ENCODE measurements at places on chromosomes 11 and 22.

DNA sequence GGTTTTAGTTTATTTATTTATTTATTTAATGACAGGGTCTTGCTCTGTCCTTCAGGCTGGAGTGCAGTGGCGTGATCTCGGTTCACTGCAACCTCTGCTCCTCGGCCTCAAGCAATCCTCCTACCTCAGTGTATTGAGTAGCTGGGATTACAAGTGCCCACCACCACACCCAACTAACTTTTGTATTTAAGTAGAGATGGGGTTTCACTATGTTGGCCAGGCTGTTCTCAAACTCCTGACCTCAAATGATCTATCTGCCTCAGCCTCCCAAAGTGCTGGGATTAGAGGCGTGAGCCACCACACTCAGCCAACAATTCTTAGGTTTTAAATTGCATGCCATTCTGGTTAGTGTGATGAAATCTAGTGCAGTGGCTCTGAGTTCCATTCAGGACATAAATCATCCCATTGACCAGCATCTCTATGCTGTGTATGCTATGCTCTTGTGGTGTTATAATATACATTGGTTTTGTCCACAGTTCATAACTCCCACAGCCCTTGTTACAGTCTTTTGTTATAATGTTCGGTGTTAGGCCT lies 28.5 kb downstream of the ZNF280B start:
- no peak for DNase-seq

DNA sequence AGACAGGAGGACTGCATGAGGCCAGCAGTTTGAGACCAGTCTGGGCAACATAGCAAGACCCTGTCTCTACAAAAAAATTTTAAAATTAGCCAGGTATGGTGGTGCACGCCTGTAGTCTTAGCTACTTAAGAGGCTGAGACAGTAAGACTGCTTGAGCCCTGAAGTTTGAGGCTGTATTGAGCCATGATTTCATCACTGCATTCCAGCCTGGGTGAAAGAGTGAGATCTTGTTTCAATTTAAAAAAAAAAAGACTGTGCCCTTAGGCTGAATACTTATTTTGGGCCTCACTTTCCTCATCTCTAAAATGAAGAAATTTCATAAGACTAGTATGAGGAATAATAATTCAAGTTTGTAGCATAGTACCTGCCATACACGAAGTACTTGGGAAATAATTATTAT lies 6.9 kb downstream of the AQP11 start:
- DNase-seq, result no peak

- DNase-seq, result no peak
Measured at GRCh38 chr11:134670961-134671370, 258.9 kb upstream of the B3GAT1 start.

DNA sequence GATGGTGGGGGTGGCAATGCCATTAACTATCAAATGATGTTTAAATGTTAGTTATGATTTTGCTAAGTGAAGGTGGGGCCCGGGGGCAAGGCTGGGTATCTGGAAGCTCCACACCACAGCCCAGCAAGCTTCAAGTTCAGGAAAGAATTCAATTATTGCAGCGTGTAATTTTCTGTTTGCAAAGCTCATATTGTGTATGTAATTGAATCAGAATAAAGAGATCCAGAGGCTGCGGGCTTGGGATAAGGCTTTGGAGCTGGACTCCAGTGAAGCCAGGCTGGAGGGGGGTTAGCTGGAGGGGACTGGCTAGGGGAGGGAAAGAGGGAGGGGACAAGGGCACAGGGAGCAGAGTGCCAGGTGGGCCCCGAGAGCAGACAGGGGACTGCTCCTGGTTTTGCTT lies 557.1 kb upstream of the CADM1 start:
- DNase-seq, result no peak

GRCh38 chr11:66263231-66263630 lies 5.2 kb upstream of the RAB1B start:
- DNase-seq, result no peak

- DNase-seq, result no peak
Measured at GRCh38 chr11:45779602-45780001, 25.3 kb upstream of the SLC35C1 start.

GRCh38 chr11:47254386-47254785 lies 3.4 kb upstream of the NR1H3 start:
- DNase-seq, result no peak

GRCh38 chr11:59302991-59303390 lies 55.7 kb upstream of the OR5AN1 start:
- DNase-seq, result no peak

- no peak for DNase-seq
Measured at GRCh38 chr22:40070701-40071100, 75.9 kb downstream of the FAM83F start.

- peak; percentile 45 for DNase-seq
Measured at GRCh38 chr11:61293867-61294716, 1.0 kb downstream of the VWCE start.

GRCh38 chr11:62909107-62909894 lies 11.9 kb downstream of the CHRM1 start:
- no peak for DNase-seq

GRCh38 chr22:48828688-48829087 lies 999.0 kb downstream of the BRD1 start:
- DNase-seq, result peak; percentile 14

- no peak for DNase-seq
Measured at GRCh38 chr11:3827434-3828186, 13.1 kb downstream of the RHOG start.

GRCh38 chr22:37870273-37870672 lies 21.1 kb downstream of the EIF3L start:
- no peak for DNase-seq

DNA sequence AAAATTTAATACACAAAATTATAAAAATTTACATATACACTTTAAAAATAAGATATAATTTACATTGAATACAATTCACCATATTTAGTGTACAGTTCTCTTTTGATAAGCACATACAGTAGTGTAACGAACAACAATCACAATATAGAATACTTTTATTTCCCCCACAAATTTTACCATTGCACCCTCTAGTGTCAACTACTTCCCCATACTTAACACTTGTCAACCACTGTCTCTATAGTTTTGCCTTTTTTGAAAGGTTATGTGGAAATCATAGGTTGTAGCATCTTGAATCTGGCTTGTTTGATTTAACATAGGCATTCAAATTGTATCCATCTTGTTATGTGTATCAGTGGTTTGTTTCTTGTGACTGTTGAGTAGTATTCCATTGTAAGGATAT lies 21.3 kb upstream of the PANX1 start:
- no peak for DNase-seq
